Activated CD8-positive, alpha-beta memory T cell treated with anti-CD3 and anti-CD28 coated beads for 4 hours (primary cell): ENCODE measurements at places on chromosomes 6 and 20.

DNA sequence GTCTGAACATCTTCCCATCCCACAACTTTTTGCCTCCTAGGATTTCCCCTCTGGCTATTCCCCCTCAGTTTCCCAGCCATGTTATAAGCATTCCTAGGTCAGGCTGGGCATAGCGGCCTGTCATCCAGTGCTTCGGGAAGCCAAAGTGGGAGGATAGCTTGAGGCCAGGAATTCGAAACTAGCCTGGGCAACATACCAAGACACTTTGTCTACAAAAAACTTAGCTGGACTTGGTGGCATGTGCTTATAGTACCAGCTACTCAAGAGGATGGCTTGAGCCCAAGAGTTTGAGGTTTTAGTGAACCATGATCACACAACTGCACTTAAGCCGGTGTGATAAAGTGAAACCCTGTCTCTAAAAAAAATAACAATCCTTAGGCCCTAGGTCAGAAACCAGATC is 447.4 kb downstream of the KIF16B start:
- DNase-seq: no peak

- DNase-seq: no peak
Measured at GRCh38 chr20:1895674-1896483, 672 bp downstream of the SIRPA start.

- DNase-seq: no peak
Measured at GRCh38 chr6:19905584-19905983, 68.4 kb downstream of the ID4 start.

DNA sequence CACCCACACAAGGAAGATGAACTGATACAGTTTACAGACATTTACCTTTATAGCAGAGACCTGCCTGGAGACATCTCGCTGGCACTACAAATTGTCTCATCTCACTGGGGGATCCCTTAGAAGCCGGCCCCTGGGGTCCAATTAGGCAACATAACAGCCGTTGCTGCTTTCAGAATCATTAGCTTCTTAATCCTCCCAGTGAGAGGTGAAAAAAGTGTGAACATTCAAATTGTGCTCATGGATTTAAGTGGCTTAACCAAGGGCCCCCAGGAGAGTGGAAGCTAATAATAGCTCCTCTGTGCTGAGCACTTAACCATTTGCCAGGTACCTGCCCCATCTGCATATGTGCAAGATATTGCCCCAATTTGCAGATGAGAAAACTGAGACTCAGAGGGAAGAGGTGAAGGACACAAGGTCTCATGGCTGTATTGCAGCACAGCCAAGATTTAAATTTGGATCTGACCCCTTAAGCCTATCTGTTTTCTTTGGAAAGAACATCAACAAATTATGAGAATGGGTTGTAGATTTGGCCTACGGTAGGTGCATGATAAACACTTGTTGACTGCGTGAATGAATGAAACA is 101.0 kb downstream of the EYA2 start:
- DNase-seq: no peak

DNA sequence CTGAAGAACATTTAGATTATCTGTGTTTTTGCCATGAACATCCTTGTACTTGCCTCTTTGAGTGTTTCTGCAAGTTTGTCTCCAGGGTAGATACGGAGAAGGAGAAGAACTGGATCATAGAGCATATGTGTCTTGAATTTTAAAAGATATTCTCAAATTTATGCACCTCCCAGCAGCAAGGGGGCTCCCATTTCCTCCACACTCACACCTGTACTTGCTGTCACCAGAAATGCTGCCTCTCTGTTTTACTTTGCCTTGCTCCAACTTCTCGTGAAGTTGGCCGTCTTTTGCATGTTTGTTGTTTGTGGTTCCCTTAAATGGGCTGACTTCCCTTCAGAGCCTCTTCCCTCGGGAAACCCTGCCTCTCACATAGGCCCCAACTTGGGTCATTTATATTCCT is 171.0 kb downstream of the TFAP2C start:
- DNase-seq: no peak

DNA sequence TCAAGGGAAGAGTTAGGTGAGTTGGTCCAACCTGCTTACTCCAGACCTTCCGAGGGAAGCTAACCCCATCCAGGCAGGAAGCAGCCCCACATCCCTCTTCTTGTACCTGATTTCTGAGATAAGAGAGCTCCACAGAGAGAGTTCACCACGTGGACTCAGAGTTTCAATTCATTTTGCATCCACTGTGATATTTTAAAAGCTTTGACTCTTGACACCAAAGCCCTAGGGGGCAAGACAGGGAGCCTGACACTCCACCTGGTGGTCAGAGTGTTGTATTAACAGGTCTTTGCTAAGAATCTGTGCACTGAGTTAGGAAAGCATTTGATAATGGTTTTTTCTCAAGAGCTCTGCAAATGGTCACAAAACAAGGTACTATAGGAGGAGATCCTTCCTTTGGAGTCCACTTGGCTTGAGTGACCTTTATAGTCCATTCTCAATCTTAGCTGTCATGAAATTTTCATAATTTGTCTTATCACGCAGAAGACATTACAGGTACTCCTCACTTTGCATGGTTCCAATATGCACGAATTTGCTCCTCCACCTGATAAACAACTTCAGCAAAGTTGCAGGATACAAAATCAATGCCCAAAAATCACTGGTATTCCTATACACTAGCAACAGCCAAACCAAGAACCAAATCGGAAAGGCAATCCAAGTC is 56.2 kb upstream of the RIPOR2 start:
- DNase-seq: peak; percentile 61

GRCh38 chr6:40780637-40781036 is 193.5 kb upstream of the LRFN2 start:
- no peak for DNase-seq

DNA sequence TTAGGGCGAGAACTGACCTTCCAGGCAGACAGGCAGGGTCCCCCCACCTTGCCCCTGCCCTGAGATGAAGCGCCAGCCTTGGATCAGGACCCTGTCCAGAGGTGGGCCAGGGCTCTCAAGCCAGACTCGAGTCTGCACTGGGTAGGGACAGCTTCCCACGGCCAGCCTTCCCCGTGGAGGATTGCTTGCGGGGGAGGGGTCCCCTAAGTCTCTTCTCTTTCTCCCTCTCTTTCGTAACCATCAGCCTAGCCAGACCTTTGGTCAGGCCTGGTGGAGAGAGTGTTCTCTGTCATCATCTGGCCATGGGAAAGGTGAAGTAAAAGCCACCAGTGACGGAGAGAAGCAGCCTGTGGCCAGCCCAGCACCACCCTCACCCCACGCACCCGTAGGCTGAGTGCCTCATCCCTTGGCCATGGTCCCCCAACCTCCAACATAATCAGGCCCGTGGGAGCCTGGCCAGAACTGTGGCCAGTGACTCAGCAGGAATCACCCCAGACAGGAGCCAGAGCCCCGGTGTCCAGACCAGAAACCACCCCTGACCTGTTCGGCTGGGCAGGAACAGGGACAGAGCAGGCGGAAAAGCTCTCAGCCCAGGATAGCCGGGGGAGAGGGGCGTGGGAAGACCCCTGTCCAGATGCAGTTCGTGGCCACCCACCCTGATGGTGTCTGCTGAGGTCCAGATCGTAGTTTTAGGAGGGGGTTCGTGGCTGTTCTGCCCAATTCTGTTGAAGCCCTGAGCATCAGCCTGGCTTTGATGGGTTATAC is 47.1 kb downstream of the SNAI1 start:
- no peak for DNase-seq

- DNase-seq: no peak
Measured at GRCh38 chr20:36150847-36151539, 3.5 kb upstream of the EPB41L1 start.

DNA sequence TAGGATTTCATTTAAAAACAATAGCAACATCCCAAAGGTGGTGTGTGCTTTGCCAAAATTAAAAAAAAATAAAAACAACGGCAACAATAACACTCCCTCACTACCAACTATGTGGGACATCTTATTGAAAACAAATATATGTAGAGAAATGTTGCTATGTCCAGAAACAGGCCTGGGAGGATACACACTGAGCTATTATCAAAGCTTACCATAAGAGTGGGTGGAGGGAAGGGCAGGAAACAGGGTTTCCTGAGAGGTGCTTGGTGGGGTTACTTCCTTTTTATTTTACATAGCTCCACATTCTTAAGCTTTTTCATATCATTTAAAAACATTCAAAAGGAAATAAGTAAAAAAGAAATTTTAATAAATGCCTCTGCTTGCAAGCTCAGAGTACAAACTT is 150.0 kb upstream of the RIPOR2 start:
- DNase-seq: no peak

- DNase-seq: no peak
Measured at GRCh38 chr6:69693762-69694161, 103.0 kb downstream of the LMBRD1 start.

- no peak for DNase-seq
Measured at GRCh38 chr6:24940311-24940917, 4.7 kb upstream of the RIPOR2 start.

GRCh38 chr6:98777762-98778161 is 56.6 kb upstream of the POU3F2 start:
- DNase-seq: no peak

GRCh38 chr6:133501675-133502270 is 260.6 kb downstream of the EYA4 start:
- no peak for DNase-seq

- DNase-seq: no peak
Measured at GRCh38 chr6:41984623-41985022, 43.0 kb upstream of the CCND3 start.

DNA sequence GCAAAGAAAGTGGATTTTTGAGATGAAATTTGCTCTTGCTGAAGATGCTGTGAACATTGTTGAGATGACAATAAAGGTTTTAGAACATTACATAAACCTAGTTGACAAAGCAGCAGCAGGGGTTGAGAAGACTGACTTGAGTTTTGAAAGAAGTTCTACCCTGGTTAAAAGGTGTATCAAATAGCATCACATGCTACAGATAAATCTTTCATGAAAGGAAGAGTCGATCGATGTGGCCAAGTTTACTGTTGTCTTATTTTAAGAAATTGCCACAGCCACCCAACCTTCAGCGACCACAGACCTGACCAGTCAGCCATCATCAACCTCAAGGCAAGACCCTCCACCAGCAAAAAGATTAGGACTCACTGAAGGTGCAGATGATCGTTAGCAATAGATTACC is 155.3 kb downstream of the HS3ST5 start:
- no peak for DNase-seq

GRCh38 chr6:142416179-142416578 is 114.4 kb downstream of the ADGRG6 start:
- no peak for DNase-seq
